ENCODE measurements at places on chromosomes 5 and 9. TPM values are rescaled to one million over a fixed set of nuclear protein-coding genes. Genes with fewer than 3 reads are reported as not detected.

TIMD4 gene
- 0.55 TPM for polyA plus RNA-seq

ARRDC1 gene
- polyA plus RNA-seq, result 36.7 TPM

RIMOC1 gene
- polyA plus RNA-seq, result 28.2 TPM

PCDHB10 gene
- polyA plus RNA-seq, result 7.4 TPM

NDST1 gene
- 68.6 TPM for polyA plus RNA-seq

GPR150 gene
- polyA plus RNA-seq, result not detected

KCNIP1 gene
- polyA plus RNA-seq, result 11.2 TPM

CBY3 gene
- 0.81 TPM for polyA plus RNA-seq

LCN15 gene
- polyA plus RNA-seq, result 0.17 TPM

PCDHB4 gene
- polyA plus RNA-seq, result 1.3 TPM

ENDOG gene
- 16.4 TPM for polyA plus RNA-seq

EIF4E1B gene
- 0.06 TPM for polyA plus RNA-seq

PCDHB14 gene
- 9.5 TPM for polyA plus RNA-seq

RANBP3L gene
- 5.9 TPM for polyA plus RNA-seq

NXNL2 gene
- 2.2 TPM for polyA plus RNA-seq

NELFB gene
- polyA plus RNA-seq, result 67.0 TPM

PRRT1B gene
- 1.3 TPM for polyA plus RNA-seq

PALM2AKAP2 gene
- polyA plus RNA-seq, result 10.6 TPM

FSTL4 gene
- polyA plus RNA-seq, result 0.99 TPM

SPATA6L gene
- 2.1 TPM for polyA plus RNA-seq

PCDHA1 gene
- polyA plus RNA-seq, result not detected

MEGF10 gene
- 0.65 TPM for polyA plus RNA-seq

ITGA2 gene
- polyA plus RNA-seq, result 29.0 TPM

SLC23A1 gene
- 20.7 TPM for polyA plus RNA-seq

NRARP gene
- polyA plus RNA-seq, result 8.5 TPM

ZNF346 gene
- polyA plus RNA-seq, result 30.4 TPM

PCDH1 gene
- polyA plus RNA-seq, result 25.6 TPM

DOLK gene
- polyA plus RNA-seq, result 16.9 TPM

KLF9 gene
- polyA plus RNA-seq, result 9.0 TPM

CD74 gene
- 301 TPM for polyA plus RNA-seq

CER1 gene
- polyA plus RNA-seq, result 0.24 TPM

GPR151 gene
- polyA plus RNA-seq, result not detected

PCDHA3 gene
- polyA plus RNA-seq, result 0.24 TPM

FXN gene
- 19.7 TPM for polyA plus RNA-seq

FST gene
- polyA plus RNA-seq, result 34.9 TPM

KIF12 gene
- polyA plus RNA-seq, result 174 TPM

CDC20B gene
- polyA plus RNA-seq, result 0.54 TPM

GARNL3 gene
- 19.8 TPM for polyA plus RNA-seq
